Activated gamma-delta T cell treated with anti-CD3 and anti-CD28 coated beads, Interleukin-2, amount 50 U/mL, for 16 hours (primary cell): ENCODE measurements at places on chromosomes 12 and 14.

GRCh38 chr14:98112194-98112780 is 1159.7 kb downstream of the BCL11B start:
- no peak for DNase-seq

DNA sequence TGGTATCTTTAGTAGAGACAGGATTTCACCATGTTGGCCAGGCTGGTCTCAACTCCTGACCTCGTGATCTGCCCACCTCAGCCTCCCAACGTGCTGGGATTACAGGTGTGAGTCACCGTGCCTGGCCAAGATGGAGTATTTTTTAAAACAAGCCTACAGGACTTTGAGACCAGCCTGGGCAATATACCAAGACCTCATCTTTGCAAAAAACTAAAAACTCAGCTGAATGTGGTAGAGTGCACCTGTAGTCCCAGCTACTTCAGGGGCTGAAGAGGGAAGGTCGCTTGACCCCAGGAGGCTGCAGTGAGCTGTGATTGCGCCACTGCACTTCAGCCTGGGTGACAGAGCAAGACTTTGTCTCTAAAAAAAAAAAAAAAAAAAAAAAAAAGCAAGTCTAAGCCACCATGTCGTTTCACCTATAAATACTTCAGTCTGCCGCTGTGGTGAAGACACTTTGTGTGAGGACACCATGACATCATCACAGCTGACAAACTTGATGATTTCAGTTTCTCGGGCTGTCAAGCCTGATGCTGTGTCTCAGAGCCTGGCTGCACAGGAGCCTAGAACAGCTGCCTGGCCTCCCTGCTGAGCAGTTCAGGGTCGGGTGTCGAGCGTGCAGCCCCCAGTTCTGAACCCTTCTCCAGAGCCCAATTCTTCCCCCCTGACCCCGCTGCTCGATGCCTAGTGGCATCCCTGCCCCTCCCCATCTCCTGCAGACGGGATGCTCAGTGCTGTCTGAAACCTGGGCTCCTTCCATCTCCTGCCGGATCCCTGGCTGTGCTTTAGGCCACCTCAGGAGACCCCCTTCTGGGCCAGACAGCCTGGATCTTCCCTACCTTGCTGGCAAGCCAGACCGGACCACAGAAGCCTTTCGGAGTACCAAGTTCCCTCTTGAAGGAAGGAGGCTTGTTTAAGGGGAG is 119.2 kb upstream of the EVL start:
- DNase-seq: no peak

GRCh38 chr12:79848339-79848738 is 86.6 kb downstream of the PPP1R12A start:
- no peak for DNase-seq

DNA sequence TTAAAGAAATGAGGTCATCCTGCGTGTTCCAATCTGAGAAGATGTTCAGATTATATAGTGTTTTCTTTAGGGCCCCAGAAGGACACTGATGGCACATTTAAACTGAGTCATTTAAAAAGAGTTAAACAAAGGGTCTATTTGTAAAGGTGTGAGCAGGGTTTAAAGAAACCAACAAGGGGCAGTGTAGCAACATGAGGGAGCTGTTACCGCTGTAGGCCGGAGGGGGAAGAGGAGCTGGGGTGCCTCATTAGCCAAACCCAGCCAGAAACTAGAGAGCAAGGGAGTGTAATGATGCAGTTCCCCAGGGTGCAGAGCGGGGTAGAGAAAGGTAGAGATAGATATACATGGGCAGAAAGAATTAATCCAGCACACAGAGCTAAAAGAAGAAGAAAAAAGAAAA is 160.4 kb downstream of the TBX5 start:
- DNase-seq: no peak

- no peak for DNase-seq
Measured at GRCh38 chr12:5884285-5884684, 60.8 kb downstream of the ANO2 start.

- DNase-seq: no peak
Measured at GRCh38 chr12:3559601-3560294, 68.7 kb downstream of the PRMT8 start.
